ENCODE measurements at places on chromosomes 4 and X.

DNA sequence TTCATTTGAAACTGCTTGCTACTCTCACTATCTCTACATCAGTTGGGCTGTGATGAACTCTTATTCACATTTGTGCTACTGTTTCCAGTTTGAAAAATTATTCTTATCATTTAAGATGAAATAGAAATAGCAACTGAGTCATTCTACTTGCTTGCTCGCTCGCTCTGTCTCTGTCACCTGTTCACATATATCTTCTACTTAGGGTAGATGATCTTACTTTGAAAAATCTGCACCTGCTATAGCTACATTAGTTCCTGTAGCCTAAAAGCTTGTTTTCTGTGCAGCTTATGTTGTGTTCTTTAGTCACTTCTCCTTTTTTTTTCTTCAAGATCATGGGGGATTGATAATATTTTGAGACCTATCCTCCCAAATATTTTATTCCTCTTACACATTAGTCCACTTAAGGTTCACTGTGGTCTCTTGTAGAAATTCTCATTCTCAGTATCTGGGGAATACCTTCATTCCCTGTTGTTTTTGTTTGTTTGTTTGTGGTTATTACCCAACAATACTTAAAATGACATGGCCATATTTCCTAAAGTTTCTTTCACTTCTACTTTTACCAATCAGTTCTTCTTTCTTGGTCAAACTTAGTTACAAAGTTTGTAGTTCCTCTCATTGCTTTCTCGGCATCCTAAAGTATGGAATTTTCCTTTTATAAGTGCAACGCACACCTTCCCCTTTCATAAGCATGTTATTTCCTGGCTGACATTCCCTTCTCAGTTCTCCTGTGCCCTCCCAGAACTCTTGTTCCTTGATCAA lies 36.5 kb downstream of the CLCN5 start:
- no peak for DNase-seq

- DNase-seq, result peak; percentile 6
These were observed 40.5 kb downstream of the ANXA5 start for GRCh38 chr4:121656269-121656641.

DNA sequence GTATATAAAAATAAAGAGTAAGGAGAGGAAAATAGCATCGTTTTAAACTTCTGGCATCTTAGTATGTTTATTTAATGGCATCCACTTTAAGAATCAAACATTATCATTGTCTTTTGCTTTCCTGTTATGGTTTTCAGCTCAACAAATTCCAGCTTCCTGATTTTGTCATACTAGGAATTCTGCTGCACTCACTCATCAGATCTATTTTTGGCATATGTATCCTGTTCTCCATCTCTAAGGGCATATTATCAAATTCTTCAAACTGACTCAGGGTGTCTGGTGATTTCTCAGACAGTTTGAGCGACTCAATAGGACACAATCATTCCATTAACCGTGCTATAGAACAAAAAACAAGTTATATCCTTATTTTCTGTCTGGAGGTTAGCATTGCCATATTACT lies 248.5 kb upstream of the DIAPH2 start:
- DNase-seq, result no peak

GRCh38 chr4:156976147-156976546 lies 4.5 kb upstream of the PDGFC start:
- no peak for DNase-seq

DNA sequence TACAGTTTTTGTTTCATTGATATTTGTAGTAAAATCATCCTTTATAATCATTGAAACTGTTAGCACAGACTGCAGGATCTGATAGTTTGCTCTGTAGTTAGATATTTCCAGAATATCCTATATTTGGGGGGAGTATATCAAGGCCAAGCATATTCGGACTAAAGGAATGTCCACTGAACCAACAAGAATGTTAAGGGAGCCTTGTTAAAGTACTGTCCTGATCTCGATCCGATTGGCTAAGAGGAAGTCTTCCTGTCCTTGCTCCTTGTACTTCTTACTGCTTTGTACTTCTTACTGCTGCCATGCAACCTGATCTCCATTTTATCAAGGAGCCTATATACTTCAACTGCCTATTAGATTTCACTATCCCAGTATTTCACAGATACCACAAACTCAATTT lies 449.3 kb downstream of the RPA4 start:
- no peak for DNase-seq

GRCh38 chr4:129641179-129641578 lies 545.2 kb downstream of the C4orf33 start:
- DNase-seq, result peak; percentile 47

GRCh38 chr4:15006416-15007024 lies 4.2 kb downstream of the CPEB2 start:
- peak; percentile 43 for DNase-seq

- no peak for DNase-seq
These were observed 78.9 kb downstream of the FAT1 start for GRCh38 chr4:186644737-186645261.

- no peak for DNase-seq
These were observed 83.1 kb downstream of the CC2D2A start for GRCh38 chr4:15552557-15553362.

- no peak for DNase-seq
These were observed 2614.2 kb downstream of the PCDH7 start for GRCh38 chr4:33334416-33334815.

GRCh38 chr4:112284662-112285411 lies 867 bp downstream of the TIFA start:
- no peak for DNase-seq

- peak; percentile 22 for DNase-seq
These were observed 66.1 kb upstream of the WDR1 start for GRCh38 chr4:10182446-10183424.

- DNase-seq, result no peak
These were observed 133.9 kb downstream of the PDGFRA start for GRCh38 chr4:54363037-54363436.

GRCh38 chrX:149274516-149275105 lies 230.5 kb downstream of the IDS start:
- no peak for DNase-seq

DNA sequence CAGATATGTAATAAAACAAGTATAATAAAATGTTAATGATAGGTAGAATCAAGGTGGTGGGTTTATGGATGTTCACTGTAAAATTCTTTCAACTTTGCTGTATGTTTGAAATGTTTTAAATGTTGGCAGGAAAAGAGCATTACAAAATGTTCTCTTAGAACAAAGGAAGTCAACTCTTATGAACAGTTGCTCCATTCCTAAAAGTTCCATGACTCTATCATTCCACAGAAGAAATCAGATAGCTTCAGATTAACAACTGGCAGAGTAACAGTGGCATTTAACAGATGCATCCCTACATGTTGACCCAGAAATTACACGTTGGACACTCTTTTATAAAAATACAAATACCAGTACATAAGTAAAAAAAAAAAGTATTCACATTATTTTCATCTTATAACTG lies 2023.7 kb downstream of the ARAP2 start:
- DNase-seq, result no peak

GRCh38 chr4:177369372-177369771 lies 59.7 kb downstream of the NEIL3 start:
- DNase-seq, result no peak

DNA sequence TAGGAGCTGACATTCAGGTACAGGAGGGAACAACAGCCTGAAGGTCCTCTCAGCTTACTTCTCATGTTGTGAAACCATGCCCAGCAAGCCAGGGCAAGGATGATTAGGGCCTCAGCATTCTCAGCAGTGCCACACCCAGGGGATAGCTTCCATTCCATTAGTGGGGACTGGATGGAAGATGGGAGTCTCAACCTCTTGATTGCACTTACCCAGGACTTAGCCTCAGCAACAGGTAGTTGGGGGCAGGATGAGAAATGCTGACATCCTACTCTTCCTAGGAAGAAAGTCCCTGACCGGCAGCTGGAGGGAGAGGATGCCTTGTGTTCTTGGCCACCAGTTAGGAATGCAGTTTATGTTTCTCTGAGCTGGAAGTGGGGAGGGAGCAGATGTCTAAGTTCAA lies 8.8 kb upstream of the BEX3 start:
- DNase-seq, result no peak

- no peak for DNase-seq
These were observed 190.8 kb downstream of the HTR2C start for GRCh38 chrX:114774691-114775090.

DNA sequence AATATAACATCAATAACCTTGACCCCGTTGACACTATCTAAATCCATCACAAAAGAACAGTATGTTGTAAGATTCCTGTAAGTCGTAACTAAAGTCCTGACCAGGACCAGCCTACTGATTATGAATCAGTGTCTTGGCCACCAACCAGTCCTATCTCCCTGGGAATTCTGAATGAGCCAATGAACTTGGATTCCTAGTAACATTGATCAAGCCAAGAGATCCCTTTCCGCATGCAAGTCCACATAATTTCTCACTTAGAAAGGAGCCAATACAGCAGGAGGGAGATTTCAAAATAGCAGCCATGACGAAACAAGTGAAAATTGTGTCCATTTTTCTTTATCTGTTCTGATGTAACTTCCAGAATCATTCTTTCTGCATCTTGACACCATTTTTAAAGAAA lies 9.5 kb downstream of the XPNPEP2 start:
- DNase-seq, result no peak

DNA sequence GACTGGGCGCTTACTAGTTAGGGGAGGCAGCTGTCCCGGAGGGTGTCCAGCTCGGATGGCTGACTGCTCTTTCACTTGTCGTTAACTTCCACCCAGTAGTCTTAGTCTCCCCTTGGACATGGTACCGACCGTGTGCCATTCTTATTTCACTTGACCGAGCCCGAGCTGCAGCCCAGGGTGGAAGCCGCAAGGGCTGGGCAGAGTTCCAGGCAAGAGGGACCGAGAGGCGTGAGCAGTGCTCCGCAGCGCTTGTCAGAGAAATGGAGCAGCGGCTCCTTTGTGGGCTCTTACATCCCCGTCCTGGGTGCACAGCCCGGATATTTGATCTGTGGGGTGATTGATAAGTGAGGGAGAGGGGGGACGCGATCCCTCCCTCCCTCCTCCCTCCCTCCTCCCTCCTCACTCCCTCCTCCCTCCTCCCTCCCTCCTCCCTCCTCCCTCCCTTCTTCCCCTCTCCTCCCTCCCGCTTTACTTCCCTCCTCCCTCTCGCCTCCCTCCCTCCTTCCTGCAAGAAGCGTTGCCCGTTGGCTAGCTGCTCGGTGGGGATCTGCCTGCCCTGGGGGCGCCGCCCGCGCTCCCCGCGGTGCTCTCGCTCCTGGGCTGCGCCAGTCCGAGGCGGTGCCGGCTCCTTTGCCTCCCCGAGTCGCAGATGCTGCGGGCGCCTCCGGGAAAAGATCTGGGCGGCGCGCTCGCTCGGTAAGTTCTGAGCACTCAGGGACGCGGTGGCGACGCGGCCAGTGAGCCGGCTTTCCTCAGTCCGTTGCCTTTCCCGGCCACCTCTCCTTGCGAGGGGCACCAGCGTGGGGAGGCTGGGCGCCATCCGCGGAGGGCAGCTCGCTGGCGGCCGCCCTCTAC lies at the start of gene SLITRK2:
Gene SLITRK2 (plus strand): TSS at position 499 of the 855 bp plus-strand sequence. CDS start 4,597 bp downstream, outside the sequence.
- DNase-seq, result no peak

DNA sequence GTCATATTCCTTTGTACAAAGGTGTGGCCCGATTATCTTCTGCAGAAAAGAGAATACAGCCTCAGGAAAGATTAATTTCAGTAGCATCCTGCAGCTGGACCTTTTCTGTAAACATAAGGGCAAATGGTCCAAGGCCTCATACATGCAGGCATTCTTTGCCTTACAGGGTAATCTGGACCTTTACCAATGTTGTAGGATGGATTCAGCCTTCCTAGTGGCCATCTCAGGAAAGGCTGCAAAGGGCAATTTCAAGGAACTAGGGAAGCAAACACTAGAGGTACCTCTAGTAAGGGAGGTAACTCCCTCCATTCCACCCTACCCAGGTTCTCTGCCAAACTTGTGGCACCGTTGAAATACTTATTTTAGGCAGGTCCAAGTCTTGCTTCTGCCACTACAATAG lies 43.0 kb downstream of the UGT2B28 start:
- no peak for DNase-seq

- no peak for DNase-seq
These were observed 10.5 kb downstream of the ACSL1 start for GRCh38 chr4:184815046-184815877.

DNA sequence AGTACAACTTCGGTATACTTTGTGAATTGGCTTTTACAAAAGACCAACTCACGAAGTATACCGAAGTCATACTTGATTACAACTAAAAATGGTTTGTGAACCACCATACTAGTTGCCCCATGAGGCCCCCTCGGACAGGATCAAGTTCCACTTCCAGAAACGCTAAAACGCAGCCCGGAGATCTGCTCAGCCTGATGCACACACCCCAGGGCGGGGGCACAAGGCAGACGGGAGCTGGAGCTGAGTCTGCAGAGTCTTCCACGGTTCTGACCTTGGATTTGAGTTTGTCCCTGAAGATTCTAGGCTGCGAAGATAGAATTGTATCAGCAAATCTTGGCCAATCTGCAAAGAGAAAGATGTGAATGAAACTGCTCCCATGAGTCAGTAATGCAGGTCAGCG lies 118.1 kb downstream of the SORCS2 start:
- DNase-seq, result no peak

DNA sequence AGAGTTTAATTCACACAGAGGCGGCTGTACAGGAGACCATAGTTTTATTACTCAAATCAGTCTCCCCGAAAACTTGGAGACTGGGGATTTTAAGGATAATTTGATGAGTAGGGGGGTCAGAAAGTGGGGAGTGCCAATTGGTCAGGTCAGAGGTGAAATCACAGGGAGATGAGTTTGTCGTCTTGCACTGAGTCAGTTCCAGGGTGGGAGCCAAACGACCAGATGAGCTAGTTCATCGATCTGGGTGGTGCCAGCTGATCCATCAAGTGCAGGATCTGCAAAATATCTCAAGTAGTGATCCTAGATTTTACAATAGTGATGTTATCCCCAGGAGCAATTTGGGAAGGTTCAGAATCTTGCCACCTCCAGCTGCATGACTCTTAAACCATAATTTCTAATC lies 4.0 kb downstream of the ETFDH start:
- no peak for DNase-seq

DNA sequence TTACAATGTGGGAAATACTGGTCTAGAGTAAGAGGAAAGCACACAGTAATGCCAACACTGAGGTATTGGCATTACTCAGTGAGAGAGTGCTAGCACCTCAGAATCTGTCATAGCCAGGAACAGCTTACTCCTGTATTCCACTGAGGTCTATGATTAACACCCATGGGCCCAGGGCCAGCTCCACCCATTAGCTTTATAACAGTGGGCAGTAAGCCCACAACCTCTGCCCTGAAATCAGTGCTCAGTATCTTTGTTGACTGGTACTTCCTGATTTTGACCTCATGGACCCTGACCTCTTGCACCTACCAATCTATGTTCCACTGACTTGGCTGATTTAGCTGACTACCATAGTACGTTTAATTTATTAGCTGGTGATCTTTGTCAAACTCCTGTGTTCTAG lies 56.1 kb downstream of the LANCL3 start:
- DNase-seq, result no peak

- DNase-seq, result no peak
These were observed 6.9 kb upstream of the SRPK3 start for GRCh38 chrX:153773741-153774575.

All from CD4-positive, alpha-beta T cell treated with Interleukin-2 at 100 ng/mL for 4 hours (primary cell).